Stimulated activated CD4-positive, alpha-beta T cell treated with anti-CD3 and anti-CD28 coated beads, Interleukin-4, amount 100 ng/mL, for 4 hours (primary cell): ENCODE measurements at places on chromosomes 6 and 20.

DNA sequence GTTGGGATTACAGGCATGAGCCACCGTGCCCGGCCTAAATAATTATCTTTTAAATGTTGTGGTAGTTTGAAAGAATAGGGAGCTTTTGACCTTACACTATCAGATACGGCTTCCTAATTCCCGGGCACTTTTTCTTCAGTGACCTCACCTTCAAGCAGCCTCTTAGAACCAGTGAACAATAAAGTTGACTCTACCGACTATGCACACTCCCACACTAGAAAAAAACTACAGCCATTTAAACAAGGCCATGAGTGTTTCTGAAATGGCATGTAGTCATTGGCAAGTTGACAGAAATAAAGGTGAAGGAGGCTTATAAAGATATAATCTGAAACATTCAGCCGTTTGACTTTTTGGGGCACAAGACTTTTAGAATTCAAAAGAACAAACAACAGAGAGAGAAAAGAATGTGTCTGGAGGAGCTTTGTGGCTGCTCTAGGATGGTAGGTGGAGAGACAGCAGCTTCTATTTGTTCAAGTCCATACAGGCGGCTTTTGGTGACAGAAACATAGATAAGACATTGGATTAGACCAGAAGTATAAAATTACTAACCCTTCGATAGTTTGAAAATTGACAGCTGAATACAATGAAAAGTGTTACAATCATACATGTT is 75.2 kb downstream of the GJA1 start:
- DNase-seq = no peak

DNA sequence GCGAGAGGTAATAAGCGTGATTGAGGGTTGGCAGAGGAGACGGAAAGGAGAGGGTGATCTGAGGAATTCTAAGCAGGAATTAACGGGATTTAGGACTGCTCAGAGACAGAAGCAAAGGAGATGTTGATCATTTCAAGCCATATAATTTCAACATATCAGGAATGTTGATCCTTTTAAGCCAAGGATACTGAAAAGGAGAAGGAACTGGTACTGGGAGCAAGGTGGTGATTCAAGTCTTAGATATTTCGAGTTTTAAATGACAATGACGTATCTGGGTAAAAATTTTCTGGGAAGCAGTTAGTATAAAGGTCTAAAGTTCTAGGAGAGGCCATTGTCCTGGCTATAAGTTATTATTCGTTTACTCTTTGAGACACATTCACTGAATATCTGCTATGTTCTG is 91.3 kb upstream of the OGFRL1 start:
- DNase-seq = no peak

GRCh38 chr6:4647414-4648365 is 128.5 kb upstream of the CDYL start:
- no peak for DNase-seq

DNA sequence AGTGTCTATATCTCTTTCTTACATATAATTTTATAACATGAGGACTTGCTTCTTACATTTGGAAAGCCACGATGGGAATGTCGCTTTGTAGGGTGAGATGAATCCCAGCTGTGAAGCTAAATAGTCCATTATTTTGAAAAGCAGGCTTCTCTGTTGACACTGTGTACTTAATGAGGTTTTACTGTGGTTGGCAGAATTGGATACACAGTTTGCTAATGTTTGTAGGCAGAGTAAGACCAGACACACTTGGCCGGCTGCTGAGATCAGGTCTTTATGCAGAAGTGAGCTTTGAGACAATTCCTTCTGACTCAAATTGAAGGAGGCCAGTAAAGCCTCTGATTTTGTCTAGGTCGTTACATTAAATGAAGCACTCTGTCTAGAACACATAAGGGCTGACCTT is 93.0 kb downstream of the NDUFAF5 start:
- DNase-seq = no peak

DNA sequence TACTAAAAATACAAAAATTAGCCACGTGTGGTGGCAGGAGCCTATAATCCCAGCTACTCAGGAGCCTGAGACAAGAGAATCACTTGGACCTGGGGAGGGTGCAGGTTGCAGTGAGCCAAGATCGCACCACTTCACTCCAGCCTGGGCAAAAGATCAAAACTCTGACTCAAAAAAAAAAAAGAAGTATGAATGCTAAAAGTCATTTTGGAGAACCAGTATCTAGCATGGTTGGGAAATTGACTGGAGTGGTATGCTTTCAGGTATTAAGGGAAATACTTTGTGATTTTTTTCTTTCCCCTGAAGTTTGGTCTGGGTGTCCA is 30.1 kb downstream of the PCMT1 start:
- no peak for DNase-seq

- no peak for DNase-seq
These were observed 63.4 kb downstream of the QRSL1 start for GRCh38 chr6:106692819-106693208.

DNA sequence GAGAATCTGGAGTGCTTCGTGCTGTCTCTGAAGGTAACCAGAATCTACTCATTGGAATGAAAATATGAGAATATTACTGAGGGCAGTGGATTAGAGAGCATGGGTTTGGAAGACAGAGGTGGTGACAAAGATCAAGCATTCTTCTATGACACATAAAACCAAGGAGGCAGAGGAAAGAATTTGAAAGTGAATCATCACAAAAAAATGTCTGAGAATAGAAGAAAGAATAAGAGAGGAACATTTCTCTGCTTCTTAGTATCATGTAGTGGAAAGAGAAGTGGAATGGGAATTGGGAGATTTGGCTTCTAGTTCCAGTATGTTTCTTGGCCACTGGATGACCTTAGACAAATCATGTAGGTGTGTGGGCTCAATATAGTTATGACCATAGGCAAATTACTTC is 474.0 kb downstream of the TFAP2B start:
- no peak for DNase-seq

DNA sequence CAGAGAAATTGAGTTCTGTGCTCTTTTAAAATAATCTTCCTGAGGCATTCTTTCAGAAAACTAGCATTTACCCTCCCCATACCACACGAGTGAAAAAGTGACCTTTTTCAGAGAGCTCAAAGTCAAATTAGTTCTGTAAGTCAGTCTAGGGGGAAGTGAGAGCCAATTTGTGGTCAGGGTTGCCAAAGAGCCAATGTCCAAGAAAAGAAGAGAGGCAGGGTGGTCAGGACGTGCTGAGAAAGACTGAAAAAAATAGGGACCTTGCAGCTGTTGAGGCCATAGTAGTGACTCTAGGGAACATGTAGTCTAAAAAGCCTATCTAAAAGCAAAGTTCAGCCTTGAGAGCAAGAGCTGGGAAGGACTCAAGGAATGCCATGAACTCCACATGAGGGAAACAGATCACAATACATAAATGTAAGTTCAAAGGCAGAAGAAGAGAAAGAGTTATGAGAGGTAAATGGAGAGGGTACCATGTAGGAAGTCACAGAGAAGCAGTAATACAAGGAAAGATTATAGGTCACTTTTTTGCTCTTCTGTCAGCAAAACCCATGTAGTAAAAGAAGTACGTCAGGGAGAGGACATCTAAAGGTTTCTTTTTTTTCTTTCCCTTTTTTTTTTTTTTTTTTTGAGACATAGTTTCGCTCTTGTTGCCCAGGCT is 565.1 kb upstream of the FLRT3 start:
- DNase-seq = no peak

GRCh38 chr20:56244259-56244658 is 4.3 kb upstream of the MC3R start:
- DNase-seq = no peak

GRCh38 chr20:668638-669037 is 7.0 kb downstream of the SCRT2 start:
- DNase-seq = no peak

- DNase-seq = no peak
These were observed 5.7 kb downstream of the LMBRD1 start for GRCh38 chr6:69791065-69791471.

- no peak for DNase-seq
These were observed 5.5 kb upstream of the TFAP2D start for GRCh38 chr6:50707652-50708300.

GRCh38 chr20:11698124-11698523 is 219.6 kb upstream of the BTBD3 start:
- no peak for DNase-seq

GRCh38 chr6:125789576-125790357 is 993 bp upstream of the NCOA7 start:
- peak; percentile 28 for DNase-seq

DNA sequence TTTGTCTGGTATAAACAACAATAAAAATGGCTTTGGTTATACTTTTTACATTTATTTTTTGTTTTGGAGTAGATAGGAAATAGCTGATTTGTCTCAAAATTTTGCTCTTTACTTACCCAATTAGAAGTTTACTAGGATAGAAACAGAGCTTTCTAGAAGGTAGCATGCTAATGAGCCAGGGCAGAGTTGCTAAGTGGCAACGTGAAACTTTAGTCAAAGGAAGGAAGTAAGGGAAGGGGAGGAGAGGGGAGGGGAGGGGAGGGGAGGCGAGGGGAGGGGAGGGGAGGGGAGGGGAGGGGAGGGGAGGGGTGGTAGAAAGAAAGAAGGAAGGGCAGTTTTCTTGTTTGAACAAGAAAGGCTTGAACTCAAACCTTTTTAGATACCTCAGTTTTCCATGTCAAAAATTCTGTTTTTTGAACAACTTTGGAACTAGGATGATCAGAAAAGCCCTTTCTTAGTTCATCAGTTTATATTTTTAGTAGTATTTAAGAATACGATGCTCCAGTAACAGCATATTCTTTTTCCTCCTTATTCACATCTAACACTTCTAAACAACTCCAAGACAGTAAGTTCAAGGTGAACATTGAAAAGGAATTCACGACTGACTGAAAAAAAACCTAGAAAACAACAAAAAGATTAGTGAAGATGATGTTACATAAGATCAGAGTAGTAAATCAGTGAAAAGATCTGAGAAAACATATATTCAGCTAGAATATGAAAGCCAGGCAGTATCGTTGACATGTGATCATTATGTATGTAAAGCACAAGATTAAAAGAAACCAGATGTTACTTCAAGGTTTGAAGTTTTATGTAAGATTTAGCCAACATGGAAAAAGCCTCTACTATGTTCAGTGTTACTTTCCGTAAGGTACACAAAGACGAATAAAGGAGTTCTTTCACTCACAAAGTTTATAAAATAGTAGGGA is 263.4 kb downstream of the ARHGAP18 start:
- no peak for DNase-seq

GRCh38 chr6:19841181-19841580 is 4.0 kb downstream of the ID4 start:
- DNase-seq = no peak

GRCh38 chr6:153436351-153436750 is 305.3 kb upstream of the RGS17 start:
- no peak for DNase-seq

DNA sequence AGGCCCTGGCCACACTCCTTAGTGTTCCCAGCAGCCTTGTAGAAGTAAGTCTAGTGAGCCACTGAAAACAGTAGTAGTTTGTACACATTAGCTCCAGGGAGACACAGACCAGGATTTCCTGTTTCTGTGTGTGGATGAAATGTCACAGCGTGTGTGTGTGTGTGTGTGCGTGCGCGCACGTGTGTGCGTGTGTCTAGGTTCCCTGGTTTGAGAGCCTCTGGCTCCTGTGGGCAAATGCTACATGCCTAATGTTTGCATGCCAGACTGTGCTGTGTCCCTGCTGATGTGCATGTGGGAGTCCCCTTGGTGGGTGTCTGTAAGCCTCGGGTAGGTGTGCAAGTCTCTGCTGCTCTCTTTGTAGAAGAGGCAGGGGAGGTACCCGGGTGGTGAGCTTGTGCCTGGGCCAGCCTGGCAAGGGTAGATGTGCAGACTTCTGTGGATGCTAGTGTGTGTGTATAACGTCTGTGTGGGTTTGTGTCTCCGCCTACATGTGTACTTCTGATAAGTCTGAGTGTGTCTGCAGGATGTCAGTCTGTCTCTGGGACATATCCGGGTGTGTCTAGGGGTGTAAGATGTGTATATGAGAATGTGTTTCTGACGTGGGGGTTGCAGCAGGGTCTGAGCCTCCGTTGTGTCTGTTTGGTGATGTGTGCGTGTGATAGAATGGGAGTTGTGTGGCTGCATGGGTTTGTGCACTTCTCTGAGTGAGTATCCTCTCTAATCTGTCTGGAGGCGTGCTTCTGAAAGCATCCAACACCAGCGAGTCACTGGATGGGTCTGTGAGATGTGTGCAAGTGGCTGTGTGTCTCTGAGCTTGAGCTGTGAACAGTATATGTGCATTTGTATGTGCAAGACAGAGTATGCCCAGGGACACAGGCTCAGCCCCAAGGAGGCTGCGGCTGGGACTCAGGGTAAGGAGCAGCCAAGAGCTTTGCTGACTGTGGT is 19.0 kb upstream of the TLDC2 start:
- DNase-seq = no peak

DNA sequence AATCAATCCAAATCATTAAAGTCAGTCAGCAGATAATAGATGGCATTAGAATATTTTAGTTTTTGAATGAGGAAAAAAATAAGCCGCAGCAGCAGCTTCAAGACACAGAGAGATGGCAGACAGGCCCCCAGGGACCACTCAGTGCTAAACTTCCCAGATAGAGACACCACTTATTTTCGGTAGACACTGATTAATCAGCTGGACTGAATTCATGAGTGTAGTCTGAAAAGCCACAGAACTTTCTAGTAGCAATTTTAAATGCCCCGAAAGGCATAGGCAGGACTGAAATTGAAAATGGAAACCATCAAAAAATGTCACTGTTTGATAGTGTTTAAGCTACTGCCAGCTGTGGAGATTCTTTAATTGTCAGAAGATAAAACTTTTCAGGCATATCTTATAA is 3.1 kb upstream of the CLDN20 start:
- no peak for DNase-seq

DNA sequence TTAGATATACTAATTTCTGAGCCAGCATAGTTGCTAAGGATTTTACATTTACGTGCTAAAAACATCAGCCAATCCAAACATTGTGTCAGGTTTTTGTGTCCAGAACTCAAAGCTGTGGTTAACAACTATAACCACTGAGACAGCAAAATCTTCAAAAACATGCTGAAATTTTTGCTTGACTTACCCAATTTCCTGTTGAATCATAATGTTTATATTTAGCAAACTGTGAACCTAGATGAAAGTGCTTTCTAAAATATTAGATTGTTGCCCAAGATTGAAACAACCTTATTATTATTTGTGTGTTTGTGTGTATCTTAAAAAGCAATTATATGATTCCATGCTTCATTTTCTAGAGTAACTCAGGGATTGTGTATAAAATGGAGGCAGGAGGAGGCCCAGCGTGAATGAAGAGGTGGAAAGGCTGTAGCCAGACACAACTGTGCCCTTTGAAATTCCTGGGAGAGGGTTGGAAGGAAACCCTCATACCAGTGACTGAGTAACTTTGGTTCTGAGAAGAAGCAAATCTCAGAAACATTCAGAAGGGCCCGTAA is 48.0 kb downstream of the ARMC2 start:
- DNase-seq = no peak

- DNase-seq = no peak
These were observed 12.9 kb downstream of the THBS2 start for GRCh38 chr6:169240591-169241390.
